H1 (cell line): ENCODE measurements at places on chromosomes 12 and 14.

- DNase-seq, result no peak
These were observed 1.5 kb downstream of the PLEKHA5 start for GRCh38 chr12:19131025-19131444.

DNA sequence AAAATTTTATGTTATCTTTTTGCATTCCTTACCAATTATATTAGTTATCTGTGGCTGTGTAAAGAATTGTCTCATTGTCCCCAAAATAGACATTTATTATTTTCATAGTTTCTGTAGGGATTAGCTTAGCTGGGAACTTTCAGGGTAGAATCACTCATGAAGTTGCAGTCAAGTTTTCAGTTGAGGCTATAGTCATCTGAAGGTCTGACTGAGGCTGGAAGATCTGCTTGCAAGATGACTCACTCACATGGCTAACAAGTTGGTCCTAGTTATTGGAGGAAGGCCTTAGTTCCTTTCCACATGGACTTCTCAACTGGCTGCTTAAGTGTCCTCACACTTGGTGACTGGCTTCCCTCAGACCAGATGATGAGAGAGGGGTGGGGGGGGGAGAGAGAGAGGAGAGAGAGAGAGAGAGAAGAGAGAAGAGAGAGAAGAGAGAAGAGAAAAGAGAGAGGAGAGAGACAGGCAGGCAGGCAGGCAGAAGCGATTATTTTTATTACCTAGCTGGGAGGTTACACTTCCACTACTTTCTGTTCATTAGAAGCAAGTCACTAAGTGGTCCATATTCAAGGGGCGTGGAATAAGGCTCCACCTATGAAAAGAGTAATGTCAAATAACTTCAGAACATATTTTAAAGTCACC lies 6.4 kb downstream of the AP5M1 start:
- no peak for DNase-seq

DNA sequence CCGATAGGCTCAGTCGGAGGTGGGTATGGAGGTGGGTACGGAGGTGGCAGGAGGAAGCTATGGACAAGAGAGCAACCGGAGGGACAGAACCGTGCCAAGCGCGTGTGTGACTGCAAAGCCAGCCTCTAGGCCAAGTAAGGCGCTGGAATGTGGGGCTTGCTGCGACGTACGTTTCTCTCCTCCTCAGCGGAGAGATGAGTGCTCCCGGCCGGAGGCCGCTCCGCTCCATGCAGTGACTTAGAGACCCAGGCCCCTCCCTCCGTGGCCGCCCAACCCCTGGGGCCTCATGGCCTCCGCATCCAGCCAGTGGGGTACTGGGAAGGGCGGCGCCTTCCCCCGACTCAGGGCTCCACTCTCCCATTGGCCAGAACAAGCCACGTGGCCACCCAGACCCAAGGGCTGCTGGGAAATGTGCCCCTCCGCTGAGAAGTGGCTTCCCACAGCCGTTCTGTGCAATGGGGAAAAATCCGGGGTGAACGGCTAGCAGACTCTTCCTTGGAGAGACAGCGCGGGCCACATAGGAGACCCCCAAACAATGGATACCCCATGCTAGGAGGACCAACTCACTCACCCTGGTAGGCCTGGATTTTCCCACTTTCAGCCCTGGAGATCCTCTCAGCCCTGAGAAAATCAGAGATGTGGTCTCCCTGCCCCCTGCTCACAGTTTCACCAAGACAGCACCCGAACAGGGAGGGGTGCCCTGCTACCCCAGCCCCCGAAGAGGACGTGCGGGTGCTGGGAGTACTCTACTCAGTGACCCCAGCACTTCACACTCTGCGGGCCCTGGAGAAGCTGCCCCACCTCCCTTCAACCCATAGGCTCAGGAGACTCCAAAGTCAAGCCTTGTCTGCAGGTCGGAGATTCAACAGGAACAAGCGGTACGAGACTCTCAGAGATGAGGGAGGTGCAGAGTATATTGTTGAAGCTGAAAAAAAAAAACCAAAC lies 66.7 kb downstream of the RIMBP2 start:
- no peak for DNase-seq

DNA sequence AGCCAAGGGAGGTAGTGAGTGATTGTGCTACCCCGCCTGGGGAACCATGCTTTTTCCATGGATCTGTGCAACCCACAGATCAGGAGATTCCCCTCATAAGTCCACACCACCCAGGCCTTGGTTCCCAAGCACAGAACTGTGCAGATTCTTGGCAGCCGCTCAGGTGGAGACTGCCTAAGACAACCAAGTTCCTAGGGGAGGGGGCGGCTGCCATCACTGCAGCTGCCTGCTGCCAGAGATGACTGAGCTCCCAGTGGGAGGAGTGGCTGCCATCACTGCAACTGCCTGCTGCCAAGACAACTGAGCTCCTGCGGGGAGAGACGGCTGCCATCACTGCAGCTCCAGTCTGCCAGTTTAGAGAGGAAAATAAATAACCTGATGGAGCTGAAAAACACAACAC lies 138.3 kb upstream of the GARIN2 start:
- DNase-seq, result no peak

- no peak for DNase-seq
These were observed 360 bp upstream of the SLC35F4 start for GRCh38 chr14:57866199-57866705.

GRCh38 chr14:65920996-65921395 lies 508.5 kb downstream of the FUT8 start:
- no peak for DNase-seq

DNA sequence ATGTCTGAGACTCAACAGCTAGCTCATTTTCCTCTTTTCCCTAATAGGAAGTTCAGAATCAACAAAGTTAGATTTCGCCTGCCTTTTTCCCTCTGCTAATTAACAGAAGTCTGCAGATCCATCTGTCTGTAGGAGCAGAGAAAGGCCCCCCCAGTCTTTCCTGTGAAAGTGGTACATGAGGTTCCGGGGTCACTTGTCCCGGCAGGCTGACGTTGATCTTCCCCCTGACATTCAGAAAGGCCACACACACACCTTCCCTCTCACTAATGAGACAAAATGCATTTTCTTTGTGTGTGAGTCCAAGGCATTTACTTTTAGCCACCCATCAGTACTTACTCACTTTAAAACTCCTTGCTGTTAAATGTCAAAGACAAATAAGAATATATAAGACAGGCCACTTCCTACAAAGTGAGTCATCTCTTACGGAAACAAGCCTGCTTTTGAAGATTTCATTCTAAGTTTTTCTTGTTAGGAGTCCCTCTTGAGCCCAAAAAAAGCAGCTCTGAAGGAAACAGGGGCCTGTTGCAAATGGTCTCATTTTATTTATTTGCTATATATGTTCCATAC lies 138.7 kb downstream of the TTC7B start:
- no peak for DNase-seq

DNA sequence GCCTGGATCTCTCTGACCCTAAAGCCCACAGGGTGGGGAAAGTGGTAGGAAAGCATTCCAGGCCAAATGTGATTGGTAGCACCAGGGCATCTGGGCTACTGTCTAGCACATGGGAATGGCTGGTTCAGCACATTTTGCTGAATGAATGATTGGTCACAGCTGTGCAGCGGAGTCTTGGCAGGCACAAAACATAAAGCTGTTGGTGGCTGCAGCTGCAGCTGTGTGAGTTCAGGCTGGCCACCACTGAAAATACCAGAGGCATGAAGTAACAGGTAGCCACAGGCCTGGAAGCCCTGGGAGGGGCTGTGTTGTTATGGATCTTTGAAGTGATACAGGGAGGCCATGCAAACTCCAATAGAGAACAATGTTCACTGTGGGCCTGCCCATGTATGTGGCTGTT lies 72.7 kb downstream of the MYRFL start:
- no peak for DNase-seq

DNA sequence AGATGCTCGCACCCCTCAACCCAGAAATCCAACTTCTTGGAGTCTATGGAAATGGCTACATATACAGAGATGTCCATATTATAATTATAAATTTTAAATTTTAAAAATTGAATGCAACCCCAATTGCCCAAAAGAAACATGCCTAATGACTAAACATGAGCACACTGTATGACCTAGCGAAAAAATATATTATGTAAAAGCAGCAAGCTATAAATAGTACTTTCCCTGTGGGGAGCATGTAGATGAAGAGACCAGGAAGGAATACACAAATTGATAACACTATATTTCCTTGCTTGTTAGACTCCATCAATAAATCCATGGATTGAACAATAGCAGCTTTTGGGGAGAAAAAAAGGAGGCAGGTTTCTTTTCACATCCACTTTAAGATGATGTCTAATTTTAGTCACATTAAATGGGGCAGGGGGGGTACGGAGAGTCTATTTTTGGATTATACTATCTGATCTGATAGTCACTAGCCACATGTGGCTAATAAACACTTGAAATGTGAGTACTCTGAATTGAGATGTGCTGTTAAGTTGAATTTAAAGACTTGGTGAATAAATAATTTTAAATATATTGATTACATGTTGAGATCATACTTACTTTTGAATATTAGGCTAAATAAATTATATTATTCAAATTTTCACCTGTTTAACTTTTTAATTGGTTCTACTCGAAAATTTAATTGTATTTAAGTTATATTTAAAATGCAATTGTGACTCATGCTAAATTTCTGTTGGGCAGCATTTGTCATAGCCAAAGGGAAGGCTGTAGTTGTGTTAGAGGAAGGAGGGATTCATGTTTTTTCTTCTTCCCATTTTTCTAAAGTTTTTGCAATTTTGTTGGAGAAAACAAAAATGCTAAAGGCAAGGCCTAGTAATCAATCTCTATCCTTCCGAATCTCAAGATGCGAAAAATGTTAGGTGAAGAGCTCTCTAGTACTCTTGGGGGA lies 17.5 kb downstream of the MAX start:
- DNase-seq, result no peak

DNA sequence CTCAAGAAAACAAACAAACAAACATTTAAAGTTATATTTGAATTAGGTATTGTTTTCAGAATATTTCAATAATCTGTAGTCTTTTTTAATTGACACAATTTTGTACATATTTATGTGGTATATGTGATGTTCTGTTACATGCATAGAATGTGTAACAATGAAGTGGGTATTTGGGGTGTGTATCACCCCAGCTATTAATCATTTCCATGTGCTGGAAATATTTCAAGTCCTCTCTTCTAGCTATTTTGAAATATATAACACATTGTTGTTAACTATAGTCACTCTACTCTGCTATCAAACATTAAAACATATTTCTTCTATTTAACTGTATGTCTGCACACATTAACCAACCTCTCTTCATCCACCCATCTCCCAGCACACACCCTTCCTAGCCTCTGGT lies 32.0 kb upstream of the SIX1 start:
- no peak for DNase-seq

DNA sequence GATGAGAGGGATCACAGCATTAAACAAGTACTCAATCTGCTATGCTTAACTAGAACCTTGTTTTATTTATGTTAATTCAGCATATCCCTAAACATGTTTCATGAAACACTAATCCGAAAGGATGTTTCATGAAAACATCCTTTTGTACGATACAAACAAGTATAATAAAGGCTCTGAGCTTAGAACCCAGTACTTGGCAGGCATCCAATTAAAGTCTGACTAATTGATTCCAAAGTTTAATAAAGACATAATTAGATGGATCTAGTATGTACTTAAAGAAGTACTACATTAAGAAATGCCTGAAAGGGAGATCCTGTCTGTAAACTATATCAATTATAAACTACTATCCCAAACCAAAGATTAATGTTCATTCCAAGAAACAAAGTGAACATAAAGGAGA lies 51.8 kb downstream of the SCAF11 start:
- no peak for DNase-seq

- DNase-seq, result peak; percentile 88
These were observed 8.1 kb upstream of the PPP1R1A start for GRCh38 chr12:54596526-54596946.

DNA sequence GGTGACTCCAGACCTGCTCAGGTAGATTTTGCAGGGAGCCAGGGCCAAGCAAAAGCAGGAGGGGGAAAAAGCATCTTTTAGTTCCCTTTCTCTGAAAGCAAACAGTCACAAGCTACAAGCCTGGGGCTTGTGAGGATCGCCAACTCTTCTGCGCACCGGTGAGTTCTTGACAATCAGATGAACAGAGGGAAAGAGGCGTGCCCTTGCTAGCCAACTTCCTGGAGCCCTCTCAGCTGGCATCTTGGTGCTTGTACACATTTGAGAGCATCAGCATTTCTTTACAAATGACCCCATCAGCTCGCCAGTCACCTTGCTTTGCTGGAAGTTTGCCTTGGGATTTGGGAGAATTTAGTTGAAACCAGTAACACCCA lies 55.5 kb downstream of the ZNF664 start:
- DNase-seq, result no peak

DNA sequence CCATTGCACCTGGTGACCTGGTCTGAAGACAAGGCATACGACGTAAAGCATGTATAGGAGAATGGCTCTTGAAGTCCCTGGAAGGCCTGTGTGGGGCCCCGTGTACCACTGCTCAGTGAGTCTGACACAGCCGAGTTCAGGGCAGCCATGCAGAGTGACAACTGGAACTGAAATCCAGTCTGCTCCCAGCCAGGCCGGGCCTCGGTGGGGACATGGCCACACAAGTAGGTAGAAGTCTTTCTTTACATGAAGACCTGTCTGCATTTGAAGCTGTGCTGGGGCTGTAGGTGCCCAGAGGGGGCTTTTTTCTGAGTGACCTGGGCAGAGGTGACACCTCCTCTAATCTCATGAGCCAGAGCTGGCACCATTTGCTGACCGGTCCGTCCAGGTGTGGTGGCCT lies 35.7 kb downstream of the ADGRD1 start:
- no peak for DNase-seq

DNA sequence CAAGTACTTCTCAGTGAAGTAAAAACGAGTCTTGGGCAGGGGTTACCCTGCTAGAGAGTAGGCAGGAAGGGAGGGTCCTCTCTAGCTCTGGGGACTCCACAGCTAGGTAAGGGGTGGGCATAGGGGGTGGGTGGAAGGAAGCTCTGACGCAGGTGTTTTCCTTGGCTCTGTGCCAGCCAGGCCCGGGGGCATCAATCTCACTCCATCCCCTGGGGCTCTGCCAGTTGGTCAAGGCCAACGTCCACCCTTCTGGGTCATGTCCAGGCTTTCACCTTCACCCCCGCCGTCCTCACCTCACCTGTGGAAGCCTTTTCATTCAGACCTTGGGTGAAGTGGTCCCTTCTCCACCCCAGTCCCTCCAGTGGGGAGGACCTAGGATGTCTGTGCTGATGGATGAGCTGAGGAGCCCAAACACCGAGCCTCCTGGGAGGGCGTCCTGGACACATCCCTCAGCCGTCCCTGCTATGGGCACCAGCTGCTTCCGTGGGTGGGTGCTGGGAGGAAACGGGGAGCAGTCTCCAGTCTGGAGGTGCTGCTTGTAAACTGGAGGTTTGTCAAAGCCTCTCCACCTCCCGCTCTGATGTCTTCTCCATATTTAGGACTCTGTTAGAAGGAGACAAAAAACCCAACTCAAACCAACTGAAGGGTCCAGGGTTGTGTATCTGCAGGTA lies 71.5 kb upstream of the SFSWAP start:
- no peak for DNase-seq

GRCh38 chr12:57795354-57795753 lies 12.8 kb downstream of the TSFM start:
- no peak for DNase-seq
